Left kidney (tissue), 8 donors: ENCODE measurements at places on chromosomes 4 and X. TPM values are rescaled to one million over a fixed set of nuclear protein-coding genes. Genes with fewer than 3 reads are reported as not detected.

MAGEC3 gene
- polyA plus RNA-seq: 0.37 TPM

DNA sequence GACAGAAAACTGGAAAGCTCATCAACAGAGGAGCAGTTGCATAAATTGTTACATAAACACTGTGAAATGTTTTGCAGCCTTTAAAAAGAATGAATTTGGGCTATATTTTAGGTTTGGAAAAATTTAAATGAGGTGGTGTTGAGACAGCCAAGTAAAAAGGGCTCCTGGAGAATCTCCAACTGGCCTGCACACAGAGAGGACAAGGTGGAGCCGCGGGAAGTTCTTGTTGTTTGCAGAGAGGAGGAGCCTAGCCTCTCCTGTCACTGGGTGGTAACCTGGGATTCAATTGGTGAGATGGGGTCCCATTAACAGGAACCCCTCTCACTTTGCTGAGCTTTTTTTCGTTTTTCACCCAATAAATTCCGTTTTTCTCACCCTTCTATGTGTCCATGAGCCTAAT, 13.4 kb downstream of the GIMD1 start:
- DNase-seq: no peak

PHOX2B gene
- 0.10 TPM for polyA plus RNA-seq

ZXDA gene
- polyA plus RNA-seq: 5.5 TPM

DNA sequence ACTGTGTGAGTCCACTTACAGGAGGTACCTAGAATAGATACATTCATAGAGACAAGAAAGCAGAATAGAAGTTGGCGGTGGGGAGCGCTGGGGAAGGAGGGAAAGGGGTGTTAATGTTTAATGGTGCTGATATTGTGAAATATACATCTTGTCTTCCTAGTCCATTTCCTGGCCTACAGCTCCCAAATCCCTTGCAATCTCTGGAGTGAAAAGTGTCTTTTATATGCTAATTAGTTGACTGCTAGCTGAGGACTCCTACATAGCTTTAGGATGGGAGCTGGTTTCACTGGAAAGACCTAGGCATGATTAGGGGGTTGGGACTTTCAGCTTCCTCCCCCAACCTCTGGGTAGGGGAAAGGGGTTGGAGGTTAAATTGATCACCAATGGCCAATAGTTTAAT, 36.0 kb downstream of the FUNDC1 start:
- no peak for DNase-seq

GRCh38 chrX:110363244-110363643, 4.6 kb downstream of the RTL9 start:
- no peak for DNase-seq

DNA sequence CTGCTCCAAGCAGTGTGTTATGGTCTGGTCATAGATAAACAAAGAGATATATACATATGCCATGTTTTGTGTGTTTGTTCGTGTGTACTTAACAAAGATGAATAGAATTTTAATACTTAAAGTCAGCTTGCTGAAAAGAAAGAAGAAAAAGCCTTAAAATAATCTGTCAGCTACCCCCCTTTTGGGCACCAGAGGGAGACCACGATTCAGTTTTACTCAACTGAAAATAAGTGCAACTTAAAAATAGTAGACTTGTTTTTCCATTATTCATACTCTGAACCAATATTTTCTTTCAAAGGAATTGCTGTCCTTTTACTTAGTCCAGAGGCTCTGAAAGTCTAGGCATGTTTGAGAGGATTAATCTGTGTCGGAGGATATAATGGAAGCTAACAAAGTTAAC, 181.7 kb upstream of the AGTR2 start:
- no peak for DNase-seq

DNA sequence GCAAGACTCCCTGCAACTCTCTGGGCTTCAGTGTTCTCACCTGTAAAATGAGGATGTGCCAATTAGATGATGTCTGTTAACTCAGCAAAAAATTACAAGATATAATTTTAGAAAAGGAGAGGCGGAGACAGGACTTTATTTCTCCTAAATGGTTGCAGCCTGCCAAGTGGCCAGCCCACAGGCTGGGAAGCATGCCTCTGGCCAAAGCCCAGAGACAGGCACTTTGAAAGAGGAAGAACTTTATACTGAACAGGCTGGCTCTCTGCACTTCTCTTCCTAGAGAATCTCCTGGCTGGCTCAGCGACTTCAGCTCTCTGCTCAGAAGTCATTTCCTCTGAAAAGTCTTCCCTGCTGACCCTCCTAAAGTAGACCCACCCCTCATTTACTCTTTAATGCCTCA, 3.7 kb downstream of the PRDM5 start:
- DNase-seq: no peak

HPGDS gene
- polyA plus RNA-seq: 5.2 TPM

LRCH2 gene
- polyA plus RNA-seq: 15.3 TPM

PDZD4 gene
- 8.5 TPM for polyA plus RNA-seq

DNA sequence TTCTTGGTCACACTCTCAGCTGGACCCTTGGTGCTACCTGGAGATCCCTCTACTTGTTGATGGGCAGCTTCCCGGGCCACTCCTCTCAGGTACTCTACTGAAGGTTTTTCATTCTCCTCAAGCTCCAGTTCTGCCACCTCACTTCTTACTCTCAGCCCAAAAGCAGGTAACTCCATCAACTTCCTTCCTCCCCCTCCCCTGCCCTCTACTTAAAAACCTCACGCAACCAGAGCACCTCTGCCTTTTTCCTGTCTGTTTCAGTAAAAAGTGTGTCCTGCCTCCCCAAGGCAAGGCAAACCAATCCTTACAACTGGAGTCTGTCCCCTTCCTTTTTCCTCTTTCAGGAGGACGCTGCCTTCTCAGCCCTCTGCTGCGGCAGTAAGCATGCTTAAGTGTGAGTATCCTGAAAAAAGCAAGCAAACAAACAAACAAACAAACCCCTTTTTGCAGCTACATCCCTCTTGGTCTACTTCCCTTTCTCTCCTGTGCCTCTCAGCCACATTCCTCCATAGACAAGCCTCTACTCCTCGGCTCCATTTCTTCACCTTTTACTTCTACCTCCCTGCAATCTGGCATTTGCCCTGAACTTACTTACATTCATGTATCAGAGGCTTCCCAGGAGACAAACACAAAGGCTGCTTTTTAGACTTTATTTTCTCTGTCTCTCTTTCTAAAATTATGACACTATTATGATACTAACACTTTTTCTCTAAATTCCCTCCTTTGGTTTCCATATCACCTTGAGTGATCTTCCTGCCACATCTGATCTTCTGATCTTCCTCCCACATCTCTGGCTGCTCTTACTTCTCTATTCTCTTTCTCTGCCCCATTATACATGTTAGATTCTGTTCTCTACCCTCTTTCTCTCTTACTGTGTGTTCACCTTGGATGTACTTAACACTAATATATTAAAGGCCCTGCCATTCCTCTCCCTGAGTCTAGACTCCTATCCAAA, 5.4 kb downstream of the ALPK1 start:
- DNase-seq: no peak

DNA sequence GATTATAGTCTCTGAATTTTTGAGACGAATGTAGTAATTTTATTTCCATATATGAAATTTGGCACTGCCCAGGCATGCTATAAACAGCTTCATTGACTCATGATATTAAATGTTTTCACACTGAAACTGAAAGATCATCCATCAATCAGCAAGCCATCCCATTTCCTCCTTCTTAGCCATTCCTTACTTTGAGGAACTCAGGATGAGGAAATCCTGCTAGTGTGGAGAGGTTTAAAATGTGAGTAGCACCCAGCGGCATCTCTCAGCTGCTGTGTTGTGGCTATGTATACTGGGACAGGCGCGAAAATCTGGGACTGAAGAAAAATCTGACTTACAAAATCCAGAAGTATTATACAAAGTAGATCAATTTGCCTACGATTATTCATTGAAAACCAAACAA, 52.1 kb downstream of the PTCHD1 start:
- no peak for DNase-seq

GAGE2A gene
- polyA plus RNA-seq: not detected

DNA sequence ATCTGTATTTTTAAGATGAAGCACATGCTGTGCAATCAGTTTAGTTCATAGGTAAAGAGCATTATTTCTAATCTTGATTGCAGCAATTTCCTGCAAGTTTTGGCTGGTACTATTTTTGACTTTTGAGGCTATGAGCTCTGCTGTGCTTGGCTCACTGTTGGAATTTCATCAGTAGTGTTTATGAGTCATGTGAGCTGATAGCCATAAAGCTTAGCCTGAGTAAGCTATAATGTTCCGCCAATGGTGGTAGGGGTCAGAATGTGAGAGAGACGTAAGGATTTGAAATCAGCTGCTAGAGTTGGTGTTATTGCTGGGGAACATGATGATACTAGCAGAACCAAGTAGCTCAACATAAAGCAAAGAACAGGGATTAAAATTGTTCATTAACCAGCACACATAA, 590.9 kb upstream of the GNPDA2 start:
- DNase-seq: no peak

GRCh38 chr4:2931512-2932301, 31.5 kb downstream of the NOP14 start:
- no peak for DNase-seq

GRCh38 chrX:53280331-53281320, 758 bp downstream of the IQSEC2 start:
- DNase-seq: no peak

- DNase-seq: no peak
Measured at GRCh38 chr4:109025471-109026076, 262.7 kb upstream of the ETNPPL start.

- DNase-seq: no peak
Measured at GRCh38 chr4:40316333-40316781, 18.8 kb upstream of the CHRNA9 start.

DNA sequence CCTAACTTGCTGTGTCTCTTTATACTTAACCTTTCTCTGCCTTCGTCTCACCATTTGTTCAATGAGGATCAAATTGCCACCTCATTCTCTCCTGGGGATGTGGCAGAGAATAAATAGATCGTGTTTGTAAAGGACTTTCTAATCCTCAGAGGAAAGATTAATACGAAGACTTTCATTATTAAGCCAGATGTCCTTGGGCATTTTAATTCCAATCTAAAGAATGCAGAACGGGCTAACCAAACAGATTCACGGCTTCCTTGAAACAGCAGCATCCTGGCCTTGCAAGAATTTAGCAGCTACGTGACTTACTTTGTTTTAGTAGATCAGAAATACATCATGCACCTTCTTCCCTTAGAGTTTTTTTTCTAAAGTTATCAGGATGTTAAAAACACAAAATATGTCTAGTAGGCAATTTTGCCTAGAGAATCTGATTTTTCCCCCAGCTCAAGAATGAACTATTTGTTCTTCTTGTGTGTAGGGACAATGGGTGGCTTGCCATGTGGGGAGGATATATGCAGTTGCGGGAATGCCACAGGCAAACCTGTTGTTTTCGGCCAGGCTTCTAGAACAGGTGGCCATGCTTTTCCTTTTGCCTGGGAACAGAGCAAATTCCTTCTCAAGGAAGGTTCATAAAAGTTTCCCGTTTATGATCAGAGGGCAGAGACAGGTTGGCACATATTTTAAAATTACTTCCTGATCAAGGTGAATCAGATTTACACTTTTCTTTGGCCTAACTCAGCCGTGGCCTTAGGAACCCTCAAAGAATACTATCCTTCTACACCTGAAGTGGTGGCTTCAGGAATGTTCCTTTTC, 3.0 kb downstream of the MID1 start:
- DNase-seq: no peak

GRCh38 chr4:150078041-150078578, at the start of gene DCLK2:
Gene DCLK2, plus strand, starts transcription at chr4:150078445. Its CDS starts 583 bp downstream, at chr4:150079028.
- peak; percentile 70 for DNase-seq

DNA sequence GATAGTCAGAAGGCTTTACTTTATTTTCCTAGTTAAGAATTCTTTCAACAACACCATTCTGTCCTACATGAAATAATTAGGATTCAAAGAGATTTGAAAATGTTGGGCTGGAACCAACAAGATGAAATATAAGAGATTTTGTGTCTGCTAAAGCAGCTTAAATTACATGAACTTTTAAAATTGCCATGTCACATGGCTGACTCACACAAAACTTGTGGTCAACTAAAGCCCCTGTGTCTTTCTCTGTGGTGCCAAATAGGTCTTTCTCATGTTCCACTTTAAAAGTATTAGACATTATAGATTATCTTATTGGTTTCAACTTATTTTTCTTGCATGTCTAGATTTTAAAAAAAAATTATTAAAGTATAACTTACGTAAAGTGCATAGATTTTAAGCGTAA, 60.8 kb upstream of the FHL1 start:
- no peak for DNase-seq

SLC6A14 gene
- polyA plus RNA-seq: 0.27 TPM
